Mesothelial cell of epicardium (in vitro differentiated cells): ENCODE measurements at places on chromosomes 2 and 18.

DNA sequence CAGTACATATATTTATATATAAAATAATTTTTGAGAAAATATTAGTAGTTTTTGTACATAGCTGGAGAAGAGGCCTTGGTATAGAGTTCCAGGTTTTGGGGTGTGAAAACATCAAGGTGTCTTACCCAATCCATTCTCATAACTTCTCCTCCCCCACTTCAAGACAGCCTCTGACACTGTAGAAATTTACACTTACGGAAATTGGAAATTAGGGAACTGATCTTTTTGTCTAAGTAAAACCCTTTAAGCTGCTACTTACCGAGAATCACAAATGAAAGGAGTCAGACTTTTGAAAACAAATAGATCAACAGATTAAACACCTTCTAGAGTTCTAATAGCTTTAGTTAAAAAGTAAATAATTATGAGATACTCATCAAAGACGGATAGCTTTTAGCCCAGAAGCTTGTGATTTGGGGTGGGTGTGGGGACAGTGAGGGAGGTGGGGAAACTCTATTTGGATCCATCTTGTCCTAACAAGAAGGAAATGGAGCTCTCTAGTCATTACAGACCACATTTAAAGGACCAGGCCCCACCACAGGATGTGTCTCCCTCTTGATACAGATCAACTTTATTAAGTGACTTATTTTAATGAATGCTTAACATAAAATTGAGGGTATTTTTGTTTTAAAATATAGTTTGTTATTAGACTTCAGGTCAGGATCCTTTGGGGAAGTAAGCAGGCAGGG lies 11.1 kb upstream of the FBXO11 start:
- DNase-seq, result no peak

DNA sequence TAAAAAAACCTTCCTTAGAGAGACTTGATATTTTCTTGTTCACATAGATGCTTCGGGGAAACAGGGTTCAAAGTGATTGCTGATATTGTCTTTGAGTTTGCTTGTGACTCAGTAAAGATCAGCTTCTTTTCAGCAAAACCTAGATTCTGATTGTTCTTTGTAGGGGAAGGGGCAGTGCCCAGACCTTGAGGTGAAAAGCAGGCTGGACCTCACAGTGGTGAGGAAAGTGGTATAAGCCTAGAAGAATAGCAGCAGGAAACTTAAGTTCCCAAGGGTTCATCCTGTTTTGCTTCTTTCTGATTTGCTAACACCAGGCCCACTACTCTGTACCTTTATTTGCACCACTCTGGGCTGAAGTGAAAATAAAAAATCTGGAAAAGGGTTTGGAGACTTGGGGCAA lies 20.9 kb downstream of the UBXN4 start:
- DNase-seq, result no peak

- no peak for DNase-seq
These were observed 29.9 kb downstream of the SESTD1 start for GRCh38 chr2:179234658-179235240.

DNA sequence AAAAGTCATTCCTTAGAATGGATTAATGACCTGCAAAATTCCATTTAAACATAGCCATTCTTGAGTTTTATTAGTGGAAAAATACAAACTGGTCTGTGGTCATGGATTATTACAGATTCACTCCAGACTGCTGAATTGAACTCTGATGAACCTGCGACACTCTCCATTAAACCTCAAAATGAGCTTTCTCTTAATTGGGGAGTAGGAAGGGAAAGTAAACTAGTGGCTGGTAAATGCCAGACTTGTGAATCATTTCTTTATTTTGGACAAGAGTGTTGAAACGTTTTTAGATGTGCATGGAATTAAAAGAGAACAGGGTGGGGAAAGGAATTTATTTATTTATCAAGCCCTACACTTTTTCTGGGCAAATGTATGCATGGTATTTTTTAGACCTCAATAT lies 321.2 kb upstream of the FANCL start:
- no peak for DNase-seq

GRCh38 chr18:10234281-10234680 lies 220.2 kb upstream of the APCDD1 start:
- no peak for DNase-seq

DNA sequence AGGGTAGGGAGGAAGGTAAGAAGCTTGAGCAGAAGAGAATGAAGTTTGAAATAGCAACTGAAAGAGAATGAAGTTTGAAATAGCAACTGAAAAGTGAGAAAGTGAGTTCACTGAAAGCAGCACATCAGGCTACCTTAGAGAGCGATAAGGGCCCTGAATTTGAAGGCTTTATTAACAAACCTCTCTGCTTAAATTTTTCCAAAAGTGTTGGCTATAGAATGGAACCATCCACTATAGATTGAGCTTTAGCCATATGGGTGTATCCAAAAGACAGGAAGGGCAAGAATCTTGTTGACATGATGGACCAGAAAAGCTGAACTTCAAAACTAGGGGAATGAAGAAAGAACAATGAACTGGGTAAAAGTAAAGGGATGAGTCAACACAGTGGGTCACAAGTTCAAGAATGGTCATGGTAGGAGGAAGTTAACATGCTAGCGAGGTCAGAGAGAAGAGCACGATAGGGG lies 122.5 kb downstream of the ASXL3 start:
- no peak for DNase-seq

DNA sequence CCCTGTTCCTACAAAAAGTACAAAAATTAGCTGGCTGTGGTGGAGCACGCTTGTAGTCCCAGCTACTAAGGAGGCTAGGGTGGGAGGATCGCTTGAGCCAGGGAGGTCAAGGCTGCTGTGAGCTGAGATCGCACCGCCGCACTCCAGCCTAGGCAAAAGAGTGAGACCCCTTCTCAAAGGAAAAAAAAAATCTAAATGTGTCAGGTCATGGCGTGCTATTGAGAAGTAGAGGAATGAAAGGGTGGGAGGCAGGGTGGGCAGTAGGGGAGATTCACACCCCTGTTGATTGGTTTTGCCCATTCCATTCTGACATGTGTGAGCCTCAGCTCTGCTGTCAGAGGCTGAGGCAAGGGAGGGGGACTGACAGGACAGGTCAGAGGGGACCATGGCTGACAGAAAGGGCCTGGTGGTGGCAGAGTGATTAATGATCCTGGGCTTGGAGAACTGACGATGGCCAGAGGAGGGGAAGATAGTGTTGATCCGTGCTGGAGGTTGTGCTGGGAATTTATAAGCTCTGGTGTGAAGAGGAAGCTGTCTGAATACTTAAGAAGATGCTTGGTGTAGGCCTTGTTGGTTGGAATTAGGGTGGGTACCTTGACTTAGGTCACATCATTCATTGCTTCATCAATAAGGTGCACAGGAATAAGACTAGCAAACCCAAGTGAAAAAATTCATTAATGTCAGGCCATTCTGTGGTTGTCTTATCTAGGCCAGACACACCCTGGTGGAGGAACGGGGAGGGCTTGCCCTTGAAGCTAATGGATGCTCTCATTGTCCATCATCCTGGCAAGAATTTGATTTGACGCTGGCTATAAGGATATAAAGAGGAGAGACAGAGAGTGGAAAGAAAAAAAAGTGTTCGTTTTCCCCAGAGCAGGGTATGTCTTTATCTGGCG lies 19.1 kb upstream of the SMARCAL1 start:
- no peak for DNase-seq

GRCh38 chr2:190466819-190467446 lies 58.8 kb downstream of the MFSD6 start:
- no peak for DNase-seq

DNA sequence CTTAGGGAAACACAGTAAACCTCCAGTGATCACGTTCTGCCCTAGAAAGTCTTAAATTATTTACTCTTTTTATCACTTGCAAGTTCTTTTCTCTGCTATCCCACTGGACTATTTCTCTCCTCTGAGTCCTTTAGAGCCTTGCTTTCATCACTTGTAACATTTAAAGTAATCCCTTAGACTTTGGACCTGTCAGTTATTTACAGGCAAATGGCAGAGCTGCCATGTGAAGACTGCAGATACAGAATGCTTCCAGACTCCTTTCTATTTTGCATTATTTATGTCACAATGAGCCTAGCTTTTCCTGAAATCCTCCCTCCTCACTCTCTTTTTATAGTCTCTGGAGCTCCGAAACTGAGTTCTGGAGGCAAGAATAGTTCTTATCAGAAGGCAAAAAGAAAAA lies 325.6 kb upstream of the TRIB2 start:
- DNase-seq, result no peak

GRCh38 chr2:228417526-228417925 lies 236.0 kb upstream of the SPHKAP start:
- DNase-seq, result no peak

DNA sequence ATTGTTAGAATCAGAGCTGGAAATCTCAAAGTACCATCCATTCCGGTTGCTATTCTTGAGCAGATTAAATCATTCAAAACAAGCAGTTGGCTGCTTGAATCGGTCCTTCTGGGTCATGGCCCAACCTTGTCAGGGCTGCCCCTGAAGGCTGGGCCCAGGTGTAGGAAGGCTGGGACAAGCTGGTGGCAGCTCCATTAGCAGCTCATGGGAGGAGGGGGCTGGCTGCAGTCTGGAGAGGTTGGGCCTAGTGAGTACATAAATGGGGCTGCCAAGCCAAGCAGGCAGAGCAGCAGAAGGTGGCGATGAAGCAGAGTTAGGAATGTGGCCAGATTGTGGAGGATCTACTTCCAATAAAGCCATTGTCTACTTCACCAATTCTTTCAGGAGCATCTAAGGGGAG lies 81.4 kb downstream of the ADCYAP1 start:
- DNase-seq, result no peak

GRCh38 chr2:40824278-40824677 lies 372.4 kb upstream of the SLC8A1 start:
- DNase-seq, result no peak

DNA sequence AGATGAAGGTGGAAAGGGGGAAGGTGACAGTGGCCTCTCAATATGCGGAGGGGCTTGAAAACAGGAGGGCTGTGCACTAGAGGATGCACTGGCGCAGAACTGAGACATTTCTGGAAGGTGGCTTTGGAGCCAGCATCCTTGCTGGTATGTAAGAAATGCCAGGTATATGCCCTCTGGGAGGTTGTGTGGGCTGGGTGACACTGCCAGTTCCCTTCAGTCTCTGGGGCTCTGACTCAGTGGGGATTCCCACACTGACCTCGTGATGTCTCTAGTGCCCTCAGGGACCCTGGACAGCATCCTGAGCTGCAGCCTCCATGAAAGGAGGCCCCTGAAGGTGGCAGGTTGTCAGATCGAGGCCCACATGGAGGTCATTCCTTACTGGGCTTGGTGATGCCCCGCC lies 74.0 kb downstream of the AGAP1 start:
- DNase-seq, result no peak

DNA sequence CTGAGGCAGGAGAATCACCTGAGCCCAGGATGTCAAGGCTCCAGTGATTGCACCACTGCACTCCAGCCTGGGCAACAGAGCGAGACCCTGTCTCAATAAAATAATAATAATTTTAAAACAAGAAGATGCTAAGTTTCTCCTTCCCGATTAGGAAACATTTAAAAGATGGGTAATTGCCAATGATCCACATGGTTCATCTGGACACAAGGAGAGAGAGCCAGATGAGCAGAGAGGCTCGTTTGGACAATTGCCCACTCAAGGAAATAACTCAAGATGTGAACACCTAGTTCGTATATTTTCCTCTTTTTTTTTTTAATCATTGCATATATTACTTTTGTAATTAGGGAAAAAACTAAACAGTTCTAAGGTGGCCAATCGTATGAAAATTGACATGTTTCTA lies 3.6 kb upstream of the ACTG2 start:
- DNase-seq, result no peak

DNA sequence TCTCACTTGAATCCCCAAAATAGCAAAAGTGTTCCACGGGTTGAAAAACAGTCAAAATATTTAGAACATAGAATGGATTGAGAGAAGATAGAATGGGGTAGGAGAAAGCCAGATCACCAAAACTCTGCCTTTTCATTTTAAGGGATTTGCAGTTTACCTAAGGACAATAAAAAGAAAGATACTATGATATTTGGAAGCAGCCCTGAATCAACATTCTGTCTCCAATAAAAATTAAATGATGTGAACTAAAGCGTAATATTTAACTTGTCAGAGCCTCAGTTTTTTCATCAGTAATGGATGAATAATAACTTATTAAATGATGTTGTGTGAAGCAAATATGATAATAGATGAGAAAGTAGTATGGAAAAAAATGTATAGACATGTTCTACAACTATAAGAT lies 100.2 kb upstream of the REG3G start:
- no peak for DNase-seq

DNA sequence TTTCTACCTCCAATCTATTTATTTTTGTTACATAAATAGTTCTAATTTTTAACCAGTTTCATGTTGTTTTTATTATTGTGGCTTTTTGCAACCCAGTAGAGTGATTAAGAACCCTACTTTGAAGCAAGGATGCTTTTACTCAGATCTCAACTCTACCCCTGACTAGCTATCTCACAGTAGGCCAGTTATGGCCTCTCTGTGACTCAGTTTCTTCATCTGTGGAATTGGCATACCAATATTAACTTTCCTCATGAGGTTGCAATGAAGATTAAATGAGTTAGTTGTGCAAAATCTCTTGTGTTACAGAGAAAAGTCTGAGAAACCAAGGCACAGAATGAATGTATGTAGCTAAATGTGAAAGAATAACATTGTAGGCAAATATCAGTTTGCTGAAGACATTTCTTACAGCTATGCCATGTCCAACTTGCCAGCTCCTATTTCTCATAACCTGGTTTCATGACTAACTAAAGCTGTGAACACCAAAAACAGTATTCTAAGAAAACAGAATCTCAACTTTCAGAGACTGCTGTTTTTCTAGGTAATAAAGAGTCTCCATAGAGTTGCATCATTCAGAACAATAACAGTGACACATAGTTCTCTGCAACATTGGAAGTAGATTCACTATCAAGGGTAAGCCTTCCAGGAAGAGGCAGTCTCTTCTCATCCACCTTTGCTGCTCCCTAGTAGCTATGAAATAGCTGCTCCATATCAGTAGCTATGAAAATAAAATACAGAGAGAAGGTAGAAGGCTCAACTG lies 33.2 kb upstream of the CYTIP start:
- no peak for DNase-seq

DNA sequence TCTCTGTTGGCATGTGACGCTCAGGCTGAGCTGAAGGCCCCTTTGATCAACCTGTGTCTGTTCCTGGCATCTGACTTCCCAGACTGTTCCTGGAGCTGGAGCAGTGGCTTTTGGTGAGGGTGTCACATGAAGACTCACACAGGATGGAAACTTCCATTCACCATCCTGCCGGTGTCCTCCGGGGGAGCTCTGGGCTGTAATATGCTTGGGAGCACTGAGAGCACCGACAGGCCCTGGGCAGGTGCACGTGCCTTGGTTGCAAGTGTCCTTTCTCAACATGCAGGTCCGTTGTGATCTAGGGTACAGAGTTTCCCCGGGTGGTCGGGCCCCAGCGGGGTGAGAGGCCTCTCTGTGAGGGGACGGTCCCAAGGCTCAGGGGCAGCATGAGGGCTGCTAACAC lies 24.8 kb upstream of the GBX2 start:
- DNase-seq, result no peak
